ENCODE measurements at places on chromosomes 6 and 20.
A peak's percentile ranks its signal among the peaks of the same experiment; 100 is the strongest.

GRCh38 chr6:91447081-91447480 lies 860.2 kb upstream of the MAP3K7 start:
- DNase-seq: no peak

- DNase-seq: no peak
These were observed 302.7 kb downstream of the QKI start for GRCh38 chr6:163717106-163717764.

DNA sequence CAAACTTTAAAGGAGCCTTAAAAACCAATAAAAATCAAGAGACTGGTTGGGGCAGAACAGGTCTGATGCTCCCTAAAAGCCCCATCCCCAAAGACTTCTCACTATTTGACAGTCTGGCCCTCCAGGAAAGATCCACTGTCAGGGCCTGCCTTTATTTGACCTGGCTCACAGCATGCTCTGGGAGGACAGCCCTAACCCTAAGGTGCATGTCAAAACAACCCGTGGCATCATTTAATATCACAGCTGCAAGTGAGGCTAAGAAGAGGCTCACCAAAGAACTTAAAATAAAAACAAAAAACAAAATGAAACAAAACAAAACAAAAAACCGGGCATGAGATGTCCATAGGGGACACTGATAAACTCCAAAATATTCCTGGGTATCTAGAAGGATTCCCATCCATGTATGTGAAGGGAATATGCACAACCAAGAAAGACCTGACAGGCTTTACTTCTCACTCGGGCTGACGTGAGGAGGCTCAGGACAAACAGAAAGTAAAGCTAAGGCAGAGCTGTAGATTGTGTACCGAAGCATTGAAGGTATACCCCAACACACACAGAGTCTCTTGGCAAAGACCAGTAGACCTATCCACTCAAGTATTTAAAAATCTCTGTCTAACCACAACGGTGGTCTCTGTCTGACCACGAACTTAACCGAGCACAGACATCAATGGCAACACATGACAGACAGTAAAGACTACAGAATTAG lies 57.3 kb downstream of the AHI1 start:
- no peak for DNase-seq

GRCh38 chr20:50034567-50035180 lies 51.9 kb downstream of the SNAI1 start:
- DNase-seq: no peak

DNA sequence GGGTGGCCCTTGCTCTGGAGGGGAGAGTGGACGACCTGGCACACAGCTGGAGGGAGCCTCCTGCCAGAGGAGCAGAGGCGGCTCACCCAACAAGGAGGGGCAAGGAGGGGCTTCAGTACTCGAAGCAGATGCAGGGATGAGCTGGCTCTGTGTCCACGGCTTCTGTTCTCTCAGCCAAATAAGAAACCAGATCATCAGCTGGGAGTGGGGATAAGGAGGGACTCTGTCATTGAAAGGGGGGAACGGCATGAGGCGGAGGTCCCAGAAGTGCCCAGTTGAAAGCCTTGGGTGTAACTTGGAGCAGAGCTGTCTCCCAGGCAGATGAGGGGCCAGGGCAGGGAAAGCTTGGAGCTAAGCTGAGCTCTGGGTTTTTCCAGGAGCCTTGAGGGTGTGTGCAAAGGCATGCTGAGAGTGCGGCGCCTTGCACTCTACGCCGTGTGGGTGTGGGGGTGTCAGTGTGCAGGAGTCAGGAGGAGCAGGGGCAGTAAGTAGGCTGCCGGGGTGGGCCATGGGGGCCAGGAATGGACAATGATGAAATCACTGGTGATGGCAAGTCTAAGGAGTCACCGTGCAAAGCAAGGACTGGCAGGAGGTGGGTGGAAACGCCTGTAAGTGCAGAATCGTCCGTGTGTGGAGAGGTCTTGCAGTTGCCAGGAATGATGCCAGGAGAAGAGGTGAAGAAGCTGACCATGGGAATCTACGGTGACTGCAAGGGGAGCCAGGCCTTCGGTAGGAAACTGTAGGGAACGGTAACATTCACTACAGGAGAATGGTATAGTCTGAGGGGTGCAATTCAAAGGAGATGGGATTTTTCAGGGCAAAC lies 85.4 kb upstream of the FOXQ1 start:
- no peak for DNase-seq

- DNase-seq: peak; percentile 8
These were observed 20.3 kb downstream of the CST4 start for GRCh38 chr20:23668477-23668951.

DNA sequence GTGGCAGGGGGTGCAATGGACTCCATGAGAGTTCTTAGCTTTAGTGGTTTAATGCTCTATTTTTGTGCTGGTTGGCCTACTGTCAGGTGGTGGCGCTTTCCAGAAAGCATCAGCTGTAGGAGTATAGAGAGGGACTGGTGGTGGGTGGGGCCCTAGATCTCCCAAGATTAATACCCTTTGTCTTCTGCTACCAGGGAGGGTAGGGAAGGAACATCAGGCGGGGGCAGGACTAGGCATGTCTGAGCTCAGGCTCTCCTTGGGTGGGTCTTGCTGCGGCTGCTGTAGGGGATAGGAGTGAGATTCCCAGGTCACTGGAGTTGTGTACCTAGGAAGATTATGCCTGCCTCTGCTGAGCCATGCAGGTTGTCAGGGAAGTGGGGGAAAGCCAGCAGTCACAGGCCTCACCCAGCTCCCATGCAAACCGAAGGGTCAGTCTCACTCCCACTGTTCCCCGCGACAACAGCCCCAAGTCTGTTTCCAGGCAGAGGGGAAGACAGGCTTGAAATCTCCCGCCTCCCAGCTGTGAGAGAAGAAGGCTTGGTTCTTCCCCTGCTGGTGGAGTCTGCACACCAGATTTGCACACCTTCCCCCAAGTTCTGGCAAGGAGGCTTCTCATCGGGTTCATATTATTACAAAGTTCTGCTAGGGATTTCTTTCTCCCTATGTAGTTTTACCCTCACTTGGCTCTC lies 46.7 kb upstream of the PKIB start:
- DNase-seq: no peak

- DNase-seq: no peak
These were observed 60.0 kb upstream of the PIM1 start for GRCh38 chr6:37109714-37110499.

- DNase-seq: no peak
These were observed 329.4 kb upstream of the SLC35B3 start for GRCh38 chr6:8764733-8765132.

DNA sequence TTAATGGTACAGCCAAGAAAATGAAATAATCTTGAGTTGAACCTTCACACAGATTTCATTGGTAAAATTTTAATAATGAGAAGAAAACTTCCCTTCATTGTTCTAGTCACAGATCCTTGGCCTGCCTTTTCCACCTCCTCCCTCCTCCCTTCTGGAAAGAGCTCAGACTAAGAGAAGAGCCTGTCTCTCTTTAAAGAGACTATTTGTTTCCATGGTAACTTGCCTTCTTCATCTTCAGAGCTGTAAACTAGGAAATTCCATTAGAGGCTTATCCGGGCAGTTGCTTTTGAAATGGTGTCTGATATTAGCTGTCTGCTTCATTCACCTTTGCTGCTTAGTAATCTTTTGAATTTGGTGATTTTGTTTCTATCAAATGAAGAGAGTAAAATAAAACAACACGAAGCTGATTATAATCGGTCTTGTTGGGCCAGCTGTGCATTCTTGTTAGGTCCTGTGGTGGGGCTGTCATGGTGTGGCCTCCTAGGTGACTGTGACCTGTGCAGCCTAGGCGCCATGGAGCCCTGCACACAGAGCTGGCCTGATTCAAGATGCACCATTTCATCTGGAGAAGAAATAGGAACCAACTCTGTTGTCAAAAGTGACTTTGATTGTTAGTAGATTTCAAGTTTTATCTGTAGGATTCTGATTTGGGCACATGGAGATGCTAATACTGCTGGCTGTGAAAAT lies 96.7 kb downstream of the MAP3K7 start:
- no peak for DNase-seq

- no peak for DNase-seq
These were observed 204.4 kb downstream of the EYA2 start for GRCh38 chr20:47099093-47099492.

- peak; percentile 49 for DNase-seq
These were observed 782 bp downstream of the MAP3K5 start for GRCh38 chr6:136791296-136792094.

- no peak for DNase-seq
These were observed 592.3 kb downstream of the FRK start for GRCh38 chr6:115468272-115469005.

DNA sequence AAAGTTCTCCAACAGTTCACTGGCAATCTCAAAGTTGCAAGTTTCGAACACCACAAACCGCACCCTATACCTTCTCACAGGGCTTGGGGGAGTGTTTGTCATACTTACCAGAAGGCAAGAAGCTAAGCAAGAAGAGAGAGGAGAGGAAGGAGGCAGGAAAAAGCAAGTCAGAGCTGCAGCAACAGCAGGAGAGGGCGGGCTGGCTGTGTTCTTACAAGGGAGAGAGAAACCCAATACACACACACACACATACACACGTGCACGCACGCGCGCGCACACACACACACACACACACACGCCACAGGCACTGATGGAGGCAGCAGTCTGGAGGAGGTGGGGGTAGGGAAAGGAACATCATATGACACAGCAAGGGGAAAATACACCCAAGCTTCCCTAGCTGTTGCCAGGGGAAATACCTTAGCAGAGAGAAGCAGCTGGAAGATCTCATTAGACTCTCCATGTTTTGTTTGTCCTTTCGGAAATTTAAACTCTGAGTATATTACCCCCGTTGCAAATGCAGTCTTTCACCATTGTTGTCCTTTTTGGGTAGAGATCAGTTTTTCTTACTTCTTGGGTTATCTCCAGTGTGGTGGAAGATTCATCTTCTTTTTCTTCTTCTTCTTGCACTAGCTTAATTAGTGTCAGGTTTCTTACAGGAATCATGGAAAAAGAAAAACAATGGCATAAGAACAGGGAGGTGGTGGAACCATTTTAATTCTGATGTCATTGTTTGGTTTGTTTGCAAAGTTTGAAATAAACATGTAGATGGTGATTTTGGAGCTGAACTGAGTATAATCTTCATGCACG lies at the start of gene TXLNB:
TSS of gene TXLNB (minus strand) at position 186 of the 807 bp plus-strand sequence. CDS start 3,099 bp downstream, outside the sequence.
- peak; percentile 92 for DNase-seq

DNA sequence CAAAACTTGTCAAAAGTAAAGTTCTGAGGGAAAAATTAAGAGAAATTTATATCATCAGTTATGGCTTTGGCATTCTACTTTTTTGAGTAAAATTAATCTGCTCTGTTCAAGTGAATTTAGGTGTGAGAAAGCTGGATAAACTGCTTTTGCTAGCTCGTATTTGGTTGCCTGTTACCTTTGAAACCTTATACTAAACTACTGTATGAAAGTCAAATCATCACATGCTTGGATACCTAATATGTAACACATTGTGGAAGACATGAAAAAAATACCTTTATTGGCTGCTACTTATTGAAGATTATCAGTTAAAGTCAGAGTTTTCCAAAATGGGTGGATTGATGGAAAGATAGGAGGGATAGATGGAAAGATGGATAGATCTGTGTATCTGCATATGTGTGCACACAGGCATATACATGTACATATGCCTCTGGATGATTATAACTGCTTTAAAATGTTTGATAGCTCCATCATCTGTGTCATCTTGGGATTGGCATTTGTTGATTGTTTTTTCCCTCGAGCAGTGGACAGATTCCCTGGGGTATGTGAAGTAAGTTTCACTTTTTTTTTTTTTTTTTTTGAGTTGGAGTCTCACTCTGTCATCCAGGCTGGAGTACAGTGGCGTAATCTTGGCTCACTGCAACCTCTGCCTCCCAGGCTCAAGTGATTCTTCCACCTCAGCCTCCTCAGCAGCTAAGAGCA lies 24.3 kb downstream of the SCAF8 start:
- no peak for DNase-seq

- DNase-seq: no peak
These were observed 70.3 kb downstream of the SCML4 start for GRCh38 chr6:107753778-107754177.

DNA sequence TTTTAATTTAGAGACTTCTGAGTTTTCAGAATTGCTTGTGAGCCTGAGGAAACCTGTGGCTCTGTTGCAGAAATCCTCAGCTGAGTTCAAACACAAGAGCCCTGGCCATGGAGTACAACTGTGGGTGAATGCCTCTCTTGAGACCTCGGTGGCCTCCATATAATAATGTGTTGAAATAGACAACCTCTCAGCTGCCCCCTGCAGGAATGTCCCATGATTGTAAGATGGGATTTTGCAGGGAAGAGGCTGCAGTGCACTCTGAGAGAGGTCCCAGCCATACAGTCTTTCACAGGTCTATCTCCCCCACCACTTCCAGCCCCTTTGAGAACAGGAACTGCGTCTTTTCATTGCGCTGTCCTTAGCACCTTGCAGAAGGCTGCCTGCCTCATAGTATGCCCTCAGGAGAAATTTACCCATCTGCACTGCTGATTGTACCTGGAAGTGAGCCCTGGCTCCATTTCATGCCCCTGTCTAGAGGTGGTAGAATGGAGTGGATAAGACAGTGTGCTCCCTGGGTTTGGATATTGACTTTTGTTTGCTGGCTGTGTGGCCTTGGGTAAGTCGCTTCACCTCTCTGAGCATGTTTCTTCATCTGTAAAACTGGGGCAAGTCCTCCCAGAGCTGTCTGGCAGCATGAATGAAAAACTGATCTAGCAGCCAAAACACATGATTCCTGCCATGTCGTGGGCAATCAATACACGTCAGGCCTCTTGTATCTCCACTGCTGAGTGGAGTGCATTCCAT lies 16.8 kb upstream of the CDH22 start:
- no peak for DNase-seq

- DNase-seq: no peak
These were observed 172.9 kb downstream of the CARMIL1 start for GRCh38 chr6:25452031-25452430.

GRCh38 chr6:167644412-167645132 lies 182.1 kb upstream of the AFDN start:
- DNase-seq: no peak

GRCh38 chr6:16758163-16758975 lies 2.9 kb downstream of the ATXN1 start:
- DNase-seq: no peak

DNA sequence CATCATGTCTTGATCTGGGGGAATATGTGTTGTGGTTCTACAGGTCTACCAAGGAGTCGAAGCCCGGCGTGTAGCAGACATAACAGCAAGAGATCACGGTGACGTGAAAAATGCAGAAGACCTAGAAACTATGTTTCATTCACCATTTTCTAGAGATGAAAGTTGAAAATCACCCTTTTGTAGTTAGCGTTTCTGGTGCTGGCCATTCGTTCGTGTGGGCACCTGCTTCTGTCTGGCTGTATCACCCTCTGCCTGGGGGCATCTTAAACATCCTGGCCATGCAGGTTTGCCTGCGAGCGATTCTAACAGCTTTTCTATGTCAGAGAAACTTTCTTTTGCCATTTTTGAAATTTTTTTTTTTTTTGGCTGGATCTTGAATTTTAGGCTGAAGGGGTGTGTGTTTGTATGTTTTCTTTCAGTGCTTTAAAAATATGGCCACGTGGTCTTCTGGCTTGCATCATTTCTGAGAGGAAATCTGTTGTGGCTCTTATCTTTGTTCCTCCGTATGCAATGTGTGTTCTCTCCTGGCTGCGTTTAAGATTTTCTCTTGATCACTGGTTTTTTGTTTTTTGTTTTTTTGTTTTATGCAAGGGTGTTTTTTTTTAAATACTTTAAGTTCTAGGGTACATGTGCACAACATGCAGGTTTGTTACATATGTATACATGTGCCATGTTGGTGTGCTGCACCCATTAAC lies 226.7 kb downstream of the CDH4 start:
- DNase-seq: no peak

- DNase-seq: no peak
These were observed 28.8 kb upstream of the CCDC167 start for GRCh38 chr6:37528541-37528940.

GRCh38 chr6:169363590-169363989 lies 109.9 kb upstream of the THBS2 start:
- no peak for DNase-seq

GRCh38 chr6:147005499-147005898 lies 198.7 kb upstream of the STXBP5 start:
- DNase-seq: no peak

All from activated CD4-positive, alpha-beta T cell treated with anti-CD3 and anti-CD28 coated beads, Interleukin-2, amount 50 U/mL, for 4 hours (primary cell).